ENCODE measurements at places on chromosomes 4 and X. TPM values are rescaled to one million over a fixed set of nuclear protein-coding genes. Genes with fewer than 3 reads are reported as not detected.

The MND1 gene
- polyA plus RNA-seq: 4.3 TPM

GRCh38 chrX:135572436-135572835 lies 52.0 kb downstream of the INTS6L start:
- DNase-seq: peak; percentile 16

The CT55 gene
- polyA plus RNA-seq: not detected

DNA sequence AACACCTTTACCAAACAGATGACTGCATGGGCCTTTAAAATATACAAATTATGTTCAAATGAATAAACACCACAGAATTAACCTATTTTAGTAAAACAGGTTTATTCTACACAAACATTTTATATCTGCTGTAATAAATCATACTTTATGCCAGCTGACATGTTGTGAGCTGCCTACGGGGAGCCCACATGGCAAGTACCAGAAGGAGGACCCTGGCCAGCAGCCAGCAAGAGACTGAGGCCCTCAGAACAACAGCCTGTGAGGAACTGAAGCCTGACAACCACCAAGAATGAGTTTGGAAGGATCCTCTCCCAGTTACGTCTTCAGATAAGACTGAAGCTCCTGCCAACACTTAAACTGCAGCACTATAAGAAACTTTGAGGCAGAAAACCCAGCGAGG lies 377.0 kb downstream of the PDGFC start:
- no peak for DNase-seq

The RADX gene
- 0.53 TPM for polyA plus RNA-seq

- DNase-seq: peak; percentile 77
Measured at GRCh38 chr4:181030961-181031360, 1212.2 kb upstream of the TENM3 start.

DNA sequence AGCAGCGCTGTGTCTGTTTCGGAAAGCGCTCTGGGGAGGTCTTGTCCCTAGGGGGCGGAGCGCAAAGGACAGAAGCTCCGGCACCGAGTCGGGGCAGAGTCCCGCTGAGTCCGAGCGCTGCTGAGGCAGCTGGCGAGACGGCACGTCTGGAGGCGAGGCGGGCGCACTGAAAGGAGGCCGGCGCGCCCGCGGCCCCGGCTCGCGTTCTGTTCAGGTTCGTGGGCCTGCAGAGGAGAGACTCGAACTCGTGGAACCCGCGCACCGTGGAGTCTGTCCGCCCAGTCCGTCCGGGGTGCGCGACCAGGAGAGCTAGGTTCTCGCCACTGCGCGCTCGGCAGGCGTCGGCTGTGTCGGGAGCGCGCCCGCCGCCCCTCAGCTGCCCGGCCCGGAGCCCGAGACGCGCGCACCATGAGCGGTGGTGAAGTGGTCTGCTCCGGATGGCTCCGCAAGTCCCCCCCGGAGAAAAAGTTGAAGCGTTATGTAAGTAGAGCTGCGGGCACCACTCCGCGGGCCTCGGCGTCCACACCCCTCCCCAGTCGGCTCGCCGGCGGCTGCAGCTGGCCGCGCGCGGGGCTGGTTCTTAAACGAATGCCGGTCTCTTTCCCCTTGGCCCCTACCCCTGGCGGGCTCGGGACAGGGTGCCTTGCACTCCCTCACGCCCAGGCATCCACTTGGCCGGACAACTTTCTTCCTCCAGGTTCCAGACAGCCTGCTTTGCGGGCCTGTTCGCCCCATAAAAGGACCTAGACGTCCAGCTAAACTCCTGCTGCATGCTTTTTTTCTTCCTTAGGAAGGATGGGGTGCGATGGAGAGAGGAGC lies at the start of gene GAB1:
TSS of gene GAB1 (plus strand) at position 96 of the 819 bp plus-strand sequence. CDS start at position 409, 313 bp downstream.
- DNase-seq: peak; percentile 90

- peak; percentile 28 for DNase-seq
Measured at GRCh38 chrX:50161127-50161526, 39.7 kb downstream of the AKAP4 start.

GRCh38 chrX:115060013-115060412 lies 42.6 kb upstream of the IL13RA2 start:
- DNase-seq: no peak

The NAT8L gene
- not detected for polyA plus RNA-seq

The PSAPL1 gene
- polyA plus RNA-seq: not detected

The C4orf50 gene
- not detected for polyA plus RNA-seq

The HNRNPH2 gene
- polyA plus RNA-seq: 97.8 TPM

DNA sequence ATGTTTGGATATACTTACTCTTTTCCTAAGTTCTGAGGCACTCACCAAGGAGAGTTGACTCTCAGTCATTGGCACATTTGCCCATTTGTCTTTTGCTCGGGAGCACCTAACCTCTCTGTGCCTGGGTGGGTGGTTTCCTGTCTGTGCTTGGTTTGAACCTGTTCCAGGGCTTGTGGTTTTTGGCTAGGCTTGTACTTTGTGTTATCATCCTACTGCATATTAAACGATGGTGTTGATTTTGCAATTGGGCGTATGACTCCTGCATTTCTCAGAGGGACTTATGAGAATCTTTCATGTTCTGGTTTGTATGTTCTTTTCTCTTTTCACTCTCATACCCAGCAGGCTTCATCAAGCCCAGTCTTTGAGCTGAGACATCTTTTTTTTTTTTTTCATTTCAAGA lies 161.7 kb downstream of the BTC start:
- peak; percentile 85 for DNase-seq

The DDX60 gene
- polyA plus RNA-seq: 1.6 TPM

The MTNR1A gene
- polyA plus RNA-seq: not detected

- no peak for DNase-seq
Measured at GRCh38 chrX:47172971-47173792, 20.4 kb upstream of the UBA1 start.

The XPNPEP2 gene
- 0.74 TPM for polyA plus RNA-seq

GRCh38 chr4:79980448-79980847 lies 92.6 kb downstream of the ANTXR2 start:
- DNase-seq: no peak

DNA sequence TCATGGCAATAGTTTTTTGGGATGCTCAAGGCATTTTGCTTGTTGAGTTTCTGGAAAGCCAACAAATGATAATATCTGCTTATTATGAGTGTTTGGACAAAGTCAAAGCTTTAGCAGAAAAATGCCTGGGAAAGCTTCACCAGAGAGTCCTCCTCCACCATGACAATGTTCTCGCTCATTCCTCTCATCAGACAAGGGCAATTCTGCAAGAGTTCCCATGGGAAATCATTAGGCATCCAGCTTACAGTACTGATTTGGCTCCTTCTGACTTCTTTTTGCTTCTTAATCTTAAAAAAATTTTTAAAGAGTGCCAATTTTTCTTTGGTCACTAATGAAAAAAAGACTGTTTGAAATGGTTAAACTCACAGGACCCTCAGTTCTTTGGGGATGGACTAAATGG lies 136.3 kb downstream of the UBE2K start:
- DNase-seq: peak; percentile 39

The NAA11 gene
- polyA plus RNA-seq: not detected

DNA sequence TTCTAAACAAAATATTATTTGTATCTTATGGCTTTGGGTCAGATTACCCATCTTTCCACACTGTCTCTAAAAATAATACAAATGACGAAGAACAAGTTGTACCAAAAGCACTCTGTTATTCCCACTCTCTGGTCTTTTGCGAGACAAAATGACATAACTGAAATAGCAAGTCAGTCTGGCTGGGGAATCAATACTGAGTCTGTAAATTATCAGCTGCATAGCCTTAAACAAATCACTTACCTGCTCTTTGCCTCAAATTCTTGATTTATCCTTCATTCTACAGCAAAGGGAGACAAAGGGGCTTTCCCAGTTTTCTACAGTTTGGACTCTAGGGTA lies 40.9 kb downstream of the SOWAHB start:
- DNase-seq: no peak

- DNase-seq: no peak
Measured at GRCh38 chrX:97995834-97996233, 1112.1 kb downstream of the RPA4 start.

The RBM47 gene
- 0.94 TPM for polyA plus RNA-seq

The MGAT4D gene
- not detected for polyA plus RNA-seq

DNA sequence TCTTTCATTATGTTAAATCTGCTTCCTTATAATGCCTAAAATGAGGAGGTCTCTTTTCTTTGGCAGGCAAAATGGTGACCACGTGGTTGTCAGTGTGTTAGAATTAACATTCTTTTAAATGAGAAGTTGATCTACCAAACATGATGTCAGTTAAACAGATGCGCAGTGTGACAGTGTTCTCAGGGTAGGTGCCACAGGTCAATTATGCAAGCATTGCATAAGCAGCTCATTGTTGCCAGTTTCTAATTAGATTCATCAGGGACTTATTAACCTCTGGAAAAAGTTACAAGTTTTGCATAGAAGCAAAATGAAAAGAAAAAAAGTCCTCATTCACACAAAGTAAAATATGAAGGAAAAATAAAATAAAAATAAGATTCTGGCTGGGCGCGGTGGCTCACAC lies 324.1 kb upstream of the GALNT7 start:
- no peak for DNase-seq

- DNase-seq: peak; percentile 37
Measured at GRCh38 chrX:19372547-19373331, 29.0 kb downstream of the PDHA1 start.

DNA sequence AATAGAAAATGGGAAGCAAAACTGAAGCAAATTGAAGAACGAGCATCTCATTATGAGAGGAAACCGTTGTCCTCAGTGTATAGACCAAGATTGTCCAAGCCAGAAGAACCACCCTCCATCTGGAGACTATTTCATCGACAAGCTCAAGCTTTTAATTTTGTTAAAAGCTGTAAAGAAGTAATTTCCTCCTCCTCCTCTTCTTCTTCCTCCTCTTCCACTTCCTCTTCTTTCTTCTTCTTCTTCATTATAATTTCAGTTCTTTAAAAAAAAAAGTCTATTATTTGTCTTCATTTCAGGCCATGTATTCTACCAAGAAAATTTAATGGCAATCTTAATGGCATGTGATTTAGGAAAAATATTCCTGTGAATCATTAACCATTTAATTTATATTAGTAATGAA lies 7.6 kb downstream of the PRIMPOL start:
- no peak for DNase-seq

DNA sequence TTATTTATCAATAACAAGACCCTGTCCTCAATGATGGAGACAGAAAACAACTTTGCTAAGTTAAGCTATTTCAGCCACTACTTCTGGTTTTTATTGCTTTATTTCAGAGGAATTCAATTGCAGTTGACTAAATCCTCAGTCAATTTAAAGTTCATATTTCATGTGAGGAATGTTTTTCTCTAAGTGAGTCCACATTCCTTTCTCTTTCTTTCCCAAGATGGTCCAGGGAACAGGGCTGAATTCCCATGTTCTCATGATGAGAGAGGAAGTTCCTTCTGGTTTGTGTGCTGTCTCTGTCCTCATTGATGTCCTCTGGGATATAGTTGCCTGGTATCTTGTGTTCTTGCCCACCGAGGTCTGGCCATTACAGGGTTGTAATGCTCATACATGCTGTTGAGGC lies 117.2 kb downstream of the SLIT2 start:
- DNase-seq: peak; percentile 37

DNA sequence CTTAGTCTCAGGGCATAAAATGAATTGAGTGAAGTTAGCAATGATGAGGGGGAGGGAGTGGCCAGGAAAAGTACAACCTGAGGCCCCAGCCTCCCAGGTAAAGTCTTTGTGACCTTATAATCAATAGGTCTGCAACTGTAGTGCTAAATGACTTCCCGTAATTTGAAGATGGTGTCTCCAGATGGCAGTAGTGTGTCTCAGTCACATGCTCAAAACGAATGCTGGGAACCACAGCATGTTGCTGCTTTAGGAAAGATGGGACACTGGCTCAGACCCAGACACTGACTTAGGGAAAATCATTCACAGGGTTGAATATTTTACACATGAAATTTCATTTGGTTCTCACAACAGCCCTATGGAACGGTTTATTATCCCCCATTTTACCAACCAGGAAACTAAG lies 10.3 kb downstream of the SRPX2 start:
- DNase-seq: peak; percentile 54

The ZFYVE28 gene
- polyA plus RNA-seq: 4.8 TPM

The FAM241A gene
- 6.1 TPM for polyA plus RNA-seq

The DNAAF6 gene
- polyA plus RNA-seq: not detected

Data from GM23248 (cell line).